Activated CD4-positive, alpha-beta T cell treated with anti-CD3 and anti-CD28 coated beads, Interleukin-2, amount 10 ng/mL, durations not matched to agents 7 days and 5 days (primary cell): ENCODE measurements at places on chromosomes 16 and 17. TPM values are rescaled to one million over a fixed set of nuclear protein-coding genes. Genes with fewer than 3 reads are reported as not detected.

DNA sequence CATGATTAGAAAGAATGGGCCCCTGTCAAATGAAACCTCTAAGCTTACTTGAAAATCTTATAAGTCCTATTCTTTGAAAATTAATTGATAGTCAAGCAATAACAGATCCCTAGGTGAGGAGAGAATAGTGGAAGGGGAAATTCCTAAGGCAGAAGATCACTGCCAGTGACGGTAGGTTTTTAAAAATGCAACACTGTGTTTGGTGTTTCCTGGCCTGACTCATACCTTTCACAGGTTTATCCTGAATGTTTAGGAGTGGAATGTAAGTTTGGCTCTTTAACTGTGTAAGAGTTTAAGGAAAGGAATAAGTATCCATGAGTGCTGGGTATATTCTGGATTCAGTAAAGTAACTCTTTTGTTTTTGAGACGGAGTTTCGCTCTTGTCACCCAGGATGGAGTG lies 23.8 kb downstream of the HAPSTR1 start:
- H3K27ac ChIP-seq: peak overlapping the region; percentile 27
- no peak for DNase-seq
- H3K36me3 ChIP-seq: peaks cover 82% of the 10 kb centered on the region
- H3K27me3 ChIP-seq: no peaks in the 10 kb centered on the region
- peaks cover 59% of the 10 kb centered on the region for H3K4me1 ChIP-seq

GNAO1 gene
- 4.2 TPM for total RNA-seq

GRCh38 chr17:8256291-8256690 lies 7.2 kb downstream of the PFAS start:
- no peak overlapping the region for H3K4me3 ChIP-seq
- H3K4me1 ChIP-seq: no peaks in the 10 kb centered on the region
- H3K27ac ChIP-seq: peak overlapping the region; percentile 13
- H3K27me3 ChIP-seq: no peaks in the 10 kb centered on the region

DNA sequence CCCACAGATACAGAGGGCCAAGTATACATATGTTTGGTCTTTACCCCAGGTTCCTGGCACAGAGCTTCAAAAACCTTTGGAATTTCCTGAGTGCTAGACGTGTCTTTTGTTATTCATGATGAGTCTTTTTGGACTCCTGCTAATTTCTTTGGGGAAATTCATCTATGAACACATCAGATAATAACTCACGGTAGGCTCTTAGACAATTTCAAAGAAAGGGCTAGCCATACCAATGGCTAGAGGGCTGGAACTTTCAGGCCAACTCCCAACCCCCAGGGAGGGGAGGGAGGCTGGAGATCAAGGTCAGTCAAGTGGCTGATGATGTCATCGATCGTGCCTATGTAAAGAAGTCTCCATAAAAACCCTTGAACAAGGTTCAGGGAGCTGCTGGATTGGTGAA lies 101.9 kb downstream of the STX8 start:
- H3K36me3 ChIP-seq: peaks cover 13% of the 10 kb centered on the region
- no peaks in the 10 kb centered on the region for H3K27me3 ChIP-seq
- no peak for DNase-seq
- H3K4me1 ChIP-seq: peaks cover 26% of the 10 kb centered on the region

SLC22A31 gene
- total RNA-seq: 2.8 TPM

NACA2 gene
- total RNA-seq: not detected

- no peaks in the 10 kb centered on the region for H3K4me1 ChIP-seq
- no peaks in the 10 kb centered on the region for H3K36me3 ChIP-seq
- no peak for DNase-seq
- H3K27me3 ChIP-seq: peaks cover 23% of the 10 kb centered on the region
- no peak overlapping the region for H3K4me3 ChIP-seq
Observed at GRCh38 chr17:77802811-77803220, 155.7 kb upstream of the TNRC6C start.

DNA sequence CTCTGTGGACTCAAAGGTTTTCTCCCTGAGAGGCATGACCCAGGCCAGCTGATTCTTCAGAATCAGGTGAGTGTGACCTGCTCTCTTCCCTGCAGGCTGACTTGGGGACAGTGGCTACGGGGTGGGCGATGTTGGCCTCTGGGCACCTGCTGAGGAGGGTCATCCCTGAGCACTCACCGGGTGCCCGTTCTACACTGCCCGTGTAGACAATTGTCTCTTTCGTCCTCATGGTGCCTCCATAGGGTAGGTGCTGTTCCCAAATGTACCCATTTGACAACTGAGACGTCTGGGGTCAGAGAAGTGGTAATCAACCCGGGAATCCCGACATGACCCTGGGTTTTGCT lies 74.8 kb downstream of the GOSR1 start:
- no peaks in the 10 kb centered on the region for H3K27me3 ChIP-seq
- no peak for DNase-seq
- no peaks in the 10 kb centered on the region for H3K36me3 ChIP-seq
- H3K4me1 ChIP-seq: peaks cover 14% of the 10 kb centered on the region

EPN3 gene
- total RNA-seq: not detected

PRKAR1A gene
- total RNA-seq: 203 TPM

DNA sequence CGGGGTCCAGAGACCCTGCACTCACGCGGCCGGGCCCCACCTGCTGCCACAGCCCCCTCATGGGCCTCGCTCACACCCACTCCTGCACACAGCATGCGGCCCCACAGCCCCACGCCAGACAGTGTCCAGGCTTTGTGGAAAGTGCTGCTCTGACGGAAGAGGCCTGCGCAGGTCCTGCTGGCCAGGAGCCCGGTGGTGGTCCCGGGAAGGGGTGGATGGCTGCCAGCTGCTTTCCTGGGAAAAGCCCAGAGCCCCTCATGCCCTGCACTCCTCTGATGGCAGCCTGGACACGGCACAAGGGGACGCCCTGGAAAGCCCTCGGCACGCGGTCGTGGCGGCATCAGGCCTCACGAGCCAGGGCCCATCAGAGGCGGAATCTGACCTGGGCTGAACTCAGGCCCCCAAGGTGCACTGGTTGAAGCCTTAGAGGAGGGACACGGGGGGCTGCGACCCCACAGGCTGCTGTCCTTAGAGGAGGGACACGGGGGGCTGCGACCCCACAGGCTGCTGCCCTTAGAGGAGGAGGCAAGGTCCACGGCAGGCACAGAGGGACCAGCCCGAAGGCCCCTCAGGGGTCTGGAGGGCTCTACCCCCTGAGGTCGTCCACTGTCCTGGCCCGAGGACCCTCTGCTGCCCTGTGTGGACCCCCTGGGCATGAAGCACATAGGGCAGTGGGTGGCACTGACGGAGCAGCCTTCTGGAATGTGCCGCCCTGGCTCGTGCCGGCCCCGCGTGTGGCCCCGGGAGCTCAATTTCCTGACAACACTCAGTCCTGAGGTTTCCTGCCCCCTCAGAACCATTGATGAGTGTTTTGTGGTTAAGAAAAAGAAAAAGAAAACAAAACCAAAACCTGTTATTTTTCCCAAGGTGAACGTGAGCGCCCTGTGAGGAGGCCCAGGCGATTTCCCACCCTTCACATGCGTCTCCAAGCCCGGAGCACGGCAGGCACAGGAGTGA lies 22.1 kb downstream of the SOX8 start:
- H3K27ac ChIP-seq: peak overlapping the region; percentile 85
- H3K4me1 ChIP-seq: peaks cover 27% of the 10 kb centered on the region
- DNase-seq: peak; percentile 68

NOXO1 gene
- 0.89 TPM for total RNA-seq

DNA sequence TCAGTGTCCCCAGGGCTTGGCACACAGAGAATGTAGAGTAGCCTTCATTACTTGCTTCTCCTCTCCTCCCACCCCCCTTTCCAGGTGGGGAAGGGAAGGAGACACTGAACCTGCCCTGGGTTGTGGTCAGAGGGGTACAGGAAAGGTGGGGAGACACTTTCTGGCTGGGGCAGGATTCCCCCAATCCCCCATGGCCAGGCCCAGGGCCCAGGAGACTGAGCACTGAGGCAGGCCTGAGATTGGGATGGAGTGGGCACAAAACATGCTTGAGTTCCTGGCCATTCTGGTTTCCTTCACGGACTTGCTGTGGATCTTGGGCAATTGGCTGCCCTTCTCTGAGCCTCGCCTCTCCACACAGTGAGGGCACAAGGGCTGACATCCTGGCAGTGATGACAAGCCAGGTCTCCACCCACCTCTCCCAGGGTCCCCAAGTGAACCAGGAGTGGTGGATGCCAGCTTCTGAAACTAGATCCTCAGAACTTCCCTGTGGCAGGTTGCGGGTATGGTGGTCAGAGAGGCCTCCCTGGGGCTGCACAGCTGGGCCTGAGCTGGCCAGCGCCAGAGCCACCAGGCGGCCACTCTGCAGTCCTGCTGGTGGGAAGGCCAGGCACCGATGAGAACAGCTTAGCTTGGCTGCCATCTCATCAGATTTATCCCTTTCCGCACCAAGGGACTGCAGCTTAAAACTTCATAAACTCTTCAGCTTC lies 9.3 kb downstream of the ZNF629 start:
- peaks cover 14% of the 10 kb centered on the region for H3K36me3 ChIP-seq

DNA sequence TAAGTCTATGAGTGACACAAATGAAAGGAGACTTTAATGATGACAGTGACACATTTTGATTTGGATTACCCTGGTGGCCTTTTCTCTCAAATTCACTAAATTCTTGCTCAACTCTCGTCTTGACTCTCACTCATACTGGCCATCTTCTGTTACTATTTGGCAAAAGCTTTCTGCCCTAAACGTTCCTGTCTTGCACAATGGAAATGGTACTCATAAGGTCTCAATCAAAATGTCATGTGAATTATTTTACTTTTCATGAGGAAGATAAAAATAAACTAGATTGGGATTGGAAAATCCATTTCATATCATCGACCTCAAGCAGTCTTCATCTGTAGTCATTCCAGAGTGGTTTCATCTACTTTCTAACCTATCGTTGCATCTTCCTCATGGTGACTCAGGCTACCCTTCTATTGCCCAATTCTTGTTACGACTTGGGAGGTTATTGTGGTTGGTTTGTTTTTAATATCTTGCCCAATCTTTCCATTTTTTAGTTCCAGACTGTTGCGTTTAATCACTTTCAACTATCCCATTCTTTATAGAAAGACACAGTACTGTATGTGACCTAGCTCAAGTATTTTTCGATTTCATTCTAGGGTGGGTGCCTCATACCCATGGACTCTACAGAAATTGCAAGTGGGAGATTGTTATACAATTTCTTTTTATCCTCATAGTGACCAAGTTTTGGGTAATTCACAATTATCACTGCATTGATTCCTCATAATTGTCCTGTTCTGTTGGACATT lies 317.2 kb upstream of the KCNJ16 start:
- no peak overlapping the region for H3K27ac ChIP-seq
- DNase-seq: no peak
- no peak overlapping the region for H3K4me3 ChIP-seq
- H3K36me3 ChIP-seq: no peaks in the 10 kb centered on the region

DNA sequence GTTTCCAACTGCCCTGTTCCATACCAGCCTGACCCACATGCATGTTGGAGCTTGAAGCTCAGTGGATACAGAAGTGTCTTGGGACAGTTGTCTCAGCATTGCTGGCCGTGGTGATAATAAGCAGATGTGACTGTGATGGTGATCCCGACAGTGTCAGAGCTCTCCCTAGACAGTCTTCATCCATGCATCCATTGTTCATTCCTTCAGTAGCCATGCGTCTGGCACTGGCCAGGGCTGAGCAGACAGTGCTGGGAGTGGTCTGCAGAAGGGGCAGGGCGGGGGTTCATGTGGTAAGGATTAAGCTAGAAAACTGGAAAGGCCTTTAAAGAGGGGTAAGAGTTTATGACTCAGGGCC lies 68.1 kb downstream of the GNAO1 start:
- H3K36me3 ChIP-seq: no peaks in the 10 kb centered on the region
- no peak overlapping the region for H3K4me3 ChIP-seq
- no peak overlapping the region for H3K27ac ChIP-seq
- peaks cover 22% of the 10 kb centered on the region for H3K27me3 ChIP-seq

DNA sequence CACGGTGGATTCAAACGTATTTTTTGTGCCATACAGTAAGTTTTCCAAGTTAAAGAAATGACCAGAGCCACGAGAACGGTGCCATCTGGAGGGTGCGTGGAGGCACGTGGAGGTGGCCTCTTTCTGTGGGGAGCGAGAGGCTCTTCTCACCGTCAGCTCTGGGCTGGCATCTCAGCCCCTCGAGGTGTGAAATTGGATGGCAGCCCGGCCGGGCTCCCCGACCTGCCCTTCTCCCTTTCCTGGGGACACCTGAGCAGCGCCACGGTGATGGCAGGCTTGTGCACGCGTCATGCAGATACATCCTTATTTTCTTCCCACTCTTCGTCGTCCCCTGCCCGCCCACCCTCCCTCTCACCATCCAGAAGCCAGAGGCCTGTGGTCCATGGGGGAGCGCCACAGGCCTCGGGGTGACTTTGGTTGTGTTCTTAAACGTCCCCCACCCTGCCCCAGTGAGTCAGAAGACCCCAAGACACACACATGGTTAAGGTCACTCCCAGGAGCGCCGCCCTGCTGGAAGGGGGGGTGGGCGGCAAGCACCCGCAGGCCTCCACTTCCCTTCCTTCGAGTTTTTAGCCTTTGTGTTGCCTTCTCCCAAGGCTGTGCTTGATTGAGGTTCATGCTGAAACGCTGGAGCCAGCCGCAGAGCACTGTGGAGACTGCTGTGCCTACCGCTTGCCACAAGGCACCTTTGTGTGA lies 109.4 kb downstream of the BANP start:
- H3K27me3 ChIP-seq: no peaks in the 10 kb centered on the region
- no peaks in the 10 kb centered on the region for H3K36me3 ChIP-seq
- H3K4me1 ChIP-seq: no peaks in the 10 kb centered on the region
- H3K4me3 ChIP-seq: no peak overlapping the region

GRCh38 chr16:73216932-73217331 lies 169.0 kb upstream of the ZFHX3 start:
- no peaks in the 10 kb centered on the region for H3K36me3 ChIP-seq
- no peaks in the 10 kb centered on the region for H3K4me1 ChIP-seq
- no peak overlapping the region for H3K27ac ChIP-seq
- no peak overlapping the region for H3K4me3 ChIP-seq
- H3K27me3 ChIP-seq: no peaks in the 10 kb centered on the region

DNA sequence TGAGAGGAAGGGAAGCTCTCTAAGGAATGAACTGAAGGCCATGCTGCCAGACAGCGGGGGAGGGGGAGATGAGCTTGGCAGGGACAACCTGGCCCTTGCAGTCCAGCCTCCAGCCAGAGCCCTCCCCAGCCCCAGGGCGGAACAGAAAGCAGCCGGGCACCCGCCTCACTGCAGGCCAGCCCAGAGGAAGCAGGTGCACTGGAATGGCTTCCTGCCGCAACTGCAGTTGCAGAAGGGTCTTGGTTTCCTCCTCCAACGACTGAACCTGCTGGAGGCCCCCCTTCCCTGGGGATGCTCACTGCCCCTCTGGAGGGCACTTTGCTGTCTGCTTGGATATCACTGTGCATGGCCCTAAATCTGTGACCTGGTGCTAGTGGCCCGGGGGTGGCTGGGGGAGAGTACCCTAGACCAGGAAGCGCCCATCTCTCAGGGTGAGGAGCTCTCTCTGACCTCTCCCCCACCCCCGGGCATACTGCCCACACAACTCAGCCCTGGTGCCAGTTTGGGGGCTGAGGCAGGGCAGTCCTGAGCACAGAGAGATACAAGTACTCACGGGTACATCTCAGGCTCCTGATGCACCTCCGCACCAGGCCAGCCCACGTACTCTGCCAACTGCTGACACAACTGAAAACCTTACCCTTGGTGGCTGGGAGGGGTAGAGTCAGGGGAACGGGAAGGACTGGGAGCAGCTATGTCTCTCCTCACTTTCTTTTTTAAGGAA lies 41.1 kb downstream of the MYO18A start:
- peak overlapping the region; percentile 92 for H3K27ac ChIP-seq
- H3K36me3 ChIP-seq: peaks cover 21% of the 10 kb centered on the region
- H3K4me3 ChIP-seq: peak overlapping the region; percentile 87
- DNase-seq: peak; percentile 40
- no peaks in the 10 kb centered on the region for H3K27me3 ChIP-seq
- H3K4me1 ChIP-seq: peaks cover 63% of the 10 kb centered on the region

MYH1 gene
- total RNA-seq: not detected
